ENCODE measurements at places on chromosomes 4 and X.

GRCh38 chrX:107673431-107673830 lies 45.1 kb downstream of the PRPS1 start:
- no peak for DNase-seq

DNA sequence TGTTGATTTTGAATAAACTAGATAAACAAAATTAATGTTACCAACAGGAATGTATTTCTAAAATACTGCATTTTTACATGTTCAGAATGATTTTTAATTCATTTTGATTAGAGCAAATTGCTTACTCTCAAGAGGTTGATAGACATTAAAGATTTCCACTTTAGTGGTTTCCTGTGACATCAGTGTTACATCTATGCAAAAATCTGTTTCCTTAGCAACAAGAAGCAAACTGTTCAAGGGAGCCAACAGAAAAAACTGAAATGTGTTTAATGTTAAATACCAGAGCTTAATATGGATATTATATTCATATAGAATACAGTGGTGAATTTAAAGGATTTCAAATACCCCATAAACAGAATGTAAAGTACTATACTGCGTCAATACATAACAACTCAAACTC lies 277.8 kb downstream of the GABRG1 start:
- DNase-seq: no peak

GRCh38 chrX:108731153-108731552 lies 5.2 kb downstream of the IRS4 start:
- no peak for DNase-seq

DNA sequence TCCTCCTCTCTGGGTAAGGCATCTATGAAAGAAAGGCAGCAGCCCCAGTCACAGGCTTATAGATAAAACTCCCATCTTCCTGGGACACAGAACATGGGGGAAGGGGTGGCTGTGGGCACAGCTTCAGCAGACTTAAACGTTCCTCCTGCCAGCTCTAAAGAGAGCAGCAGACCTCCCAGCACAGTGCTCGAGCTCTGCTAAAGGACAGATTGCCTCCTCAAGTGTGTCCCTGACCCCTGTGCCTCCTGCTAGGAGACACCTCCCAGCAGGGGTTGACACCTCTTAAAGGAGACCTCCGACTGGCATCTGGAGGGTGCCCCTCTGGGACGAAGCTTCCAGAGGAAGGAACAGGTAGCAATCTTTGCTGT lies 89.9 kb downstream of the EFHC2 start:
- DNase-seq: no peak

- DNase-seq: no peak
Observed at GRCh38 chr4:926538-926937, 5.6 kb downstream of the GAK start.

- DNase-seq: no peak
Observed at GRCh38 chr4:112343330-112344080, 46.3 kb downstream of the ALPK1 start.

DNA sequence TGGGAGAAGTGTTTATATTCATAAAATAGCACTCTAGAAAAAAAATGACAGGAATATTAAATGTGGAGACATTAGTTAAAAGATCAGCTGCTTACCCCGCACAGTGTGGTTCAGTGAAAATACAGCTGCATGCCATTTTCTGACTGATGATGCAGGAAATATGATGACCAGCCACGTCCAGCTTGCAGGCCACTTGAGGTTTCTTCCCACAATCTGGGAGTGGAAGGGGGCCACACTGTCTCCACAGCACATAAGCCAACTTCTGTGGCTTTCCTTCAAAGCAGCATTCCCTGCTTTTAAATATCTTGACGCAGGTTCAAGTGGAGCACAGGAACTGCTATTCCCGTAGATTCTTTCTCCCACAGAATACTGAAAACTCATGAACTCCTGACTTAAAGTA lies 173.4 kb upstream of the GALNT7 start:
- no peak for DNase-seq

DNA sequence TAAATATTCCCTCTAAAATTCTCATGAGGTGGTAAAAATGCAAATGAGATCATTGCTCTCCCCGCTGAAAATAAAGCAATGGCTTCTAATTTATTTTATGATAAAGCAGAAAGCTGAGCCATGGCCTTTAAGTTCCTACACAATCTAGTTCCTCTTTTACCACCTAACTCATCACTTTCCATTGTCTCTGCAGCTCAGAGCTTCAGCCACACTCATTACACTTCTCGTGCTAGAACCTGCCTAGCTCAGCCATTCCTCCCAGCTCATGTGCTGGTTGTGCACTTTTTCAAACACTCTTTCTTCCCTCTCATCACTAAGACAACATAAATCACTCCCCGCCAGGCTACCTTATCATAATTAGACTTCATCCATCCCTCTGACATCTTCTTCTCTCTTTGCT lies 1112.1 kb upstream of the PRKX start:
- no peak for DNase-seq

DNA sequence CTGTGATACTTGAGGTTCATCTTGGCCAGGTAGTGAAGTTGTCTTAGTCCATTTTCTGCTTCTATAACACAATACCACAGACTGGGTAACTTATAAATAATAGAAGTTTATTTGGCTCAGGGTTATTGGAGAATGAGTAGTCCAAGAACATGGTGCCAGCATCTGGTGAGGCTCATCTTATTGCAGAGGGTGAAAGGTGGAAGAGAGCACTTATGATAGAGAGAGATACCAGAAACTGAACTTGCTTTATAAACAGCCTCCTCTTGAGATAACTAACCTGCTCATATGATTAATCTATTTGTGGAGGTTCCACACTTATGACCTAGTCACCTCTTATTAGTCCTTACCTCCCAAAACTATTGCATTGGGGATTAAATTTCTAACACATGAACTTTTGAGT lies 1.6 kb downstream of the C4orf51 start:
- DNase-seq: no peak
